ENCODE measurements at places on chromosomes 6 and 20.

- no peak for DNase-seq
Measured at GRCh38 chr6:141513830-141514229, 618.9 kb upstream of the GJE1 start.

- no peak for DNase-seq
Measured at GRCh38 chr20:20658123-20658522, 54.3 kb downstream of the RALGAPA2 start.

DNA sequence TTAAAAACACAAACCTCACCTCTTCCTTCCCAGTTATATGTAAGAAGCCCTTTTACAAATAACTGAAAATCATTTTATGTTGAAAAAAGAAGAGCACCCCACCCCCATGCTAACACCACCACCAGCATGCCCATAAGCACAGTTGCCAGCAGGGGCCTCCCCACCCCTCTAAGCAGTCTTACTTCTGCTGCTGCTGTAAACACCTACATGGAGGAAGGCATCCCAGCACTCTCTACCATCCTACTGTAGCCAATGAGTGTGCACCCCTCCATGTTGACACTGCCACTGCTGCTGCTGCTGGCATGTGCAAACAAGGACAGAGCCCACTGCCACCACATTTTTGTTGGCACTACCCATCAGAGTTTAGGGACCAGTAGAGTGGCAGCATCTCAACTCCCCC, 49.6 kb upstream of the PHIP start:
- DNase-seq = no peak

DNA sequence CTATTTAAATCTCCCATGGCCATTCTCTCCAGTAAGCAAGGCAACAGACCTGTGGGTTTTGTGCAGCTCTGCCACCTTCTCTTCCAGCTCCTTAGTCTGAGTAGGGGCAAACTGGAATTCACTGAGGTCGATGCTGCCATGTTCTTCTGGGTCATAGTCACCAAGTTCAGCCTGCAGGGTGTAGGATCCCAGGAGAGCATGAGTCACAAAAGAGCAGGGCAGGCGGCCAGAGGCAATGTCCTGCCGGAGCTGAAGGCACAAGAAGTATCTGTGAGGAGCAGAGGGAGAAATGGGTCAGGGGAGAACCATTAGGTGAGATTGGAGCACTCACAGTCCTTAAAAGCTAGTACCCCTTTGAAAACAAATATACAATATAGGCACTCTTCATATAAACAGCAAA, 73.7 kb downstream of the SMLR1 start:
- no peak for DNase-seq

DNA sequence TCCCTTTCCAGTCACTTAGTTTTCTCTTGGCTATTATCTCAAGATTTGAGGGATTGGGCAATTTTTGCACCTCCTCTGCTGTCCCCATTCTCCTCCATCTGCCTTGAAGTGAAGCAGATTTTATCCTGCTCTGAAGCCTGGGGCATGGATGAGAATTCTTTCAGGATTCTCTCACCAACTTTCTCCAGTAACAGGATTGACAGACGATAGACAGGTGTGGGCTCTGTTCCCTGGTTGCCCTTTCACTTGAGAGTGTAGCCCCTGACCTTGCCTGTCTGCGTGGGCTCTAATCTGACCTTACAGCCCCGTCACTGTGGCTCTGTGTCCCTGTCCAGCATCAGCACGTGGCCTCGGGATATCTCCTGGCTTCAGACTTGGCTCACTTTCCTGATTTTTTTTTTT, 27.1 kb downstream of the CDYL start:
- no peak for DNase-seq

- no peak for DNase-seq
Measured at GRCh38 chr6:108610270-108610839, 49.6 kb downstream of the FOXO3 start.

DNA sequence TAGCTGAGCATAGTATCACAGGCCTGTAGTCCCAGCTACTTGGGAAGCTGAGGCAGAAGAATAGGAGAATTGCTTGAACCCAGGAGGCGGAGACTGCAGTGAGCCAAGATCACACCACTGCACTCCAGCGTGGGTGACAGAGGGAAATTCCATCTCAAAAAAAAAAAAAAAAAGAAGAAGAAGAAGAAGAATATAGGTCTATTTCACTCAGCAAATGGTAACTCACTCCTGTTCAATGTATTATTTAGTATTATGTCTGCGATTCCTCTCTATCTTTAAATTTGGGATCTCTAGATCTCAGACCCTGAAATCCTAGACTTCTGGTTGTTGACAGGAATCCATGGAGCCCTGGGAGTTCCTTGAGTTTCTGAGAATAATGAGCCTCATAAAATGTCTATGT, 98.6 kb downstream of the HFE start:
- no peak for DNase-seq

- DNase-seq = no peak
Measured at GRCh38 chr20:47201074-47201730, 155.3 kb downstream of the ZMYND8 start.

DNA sequence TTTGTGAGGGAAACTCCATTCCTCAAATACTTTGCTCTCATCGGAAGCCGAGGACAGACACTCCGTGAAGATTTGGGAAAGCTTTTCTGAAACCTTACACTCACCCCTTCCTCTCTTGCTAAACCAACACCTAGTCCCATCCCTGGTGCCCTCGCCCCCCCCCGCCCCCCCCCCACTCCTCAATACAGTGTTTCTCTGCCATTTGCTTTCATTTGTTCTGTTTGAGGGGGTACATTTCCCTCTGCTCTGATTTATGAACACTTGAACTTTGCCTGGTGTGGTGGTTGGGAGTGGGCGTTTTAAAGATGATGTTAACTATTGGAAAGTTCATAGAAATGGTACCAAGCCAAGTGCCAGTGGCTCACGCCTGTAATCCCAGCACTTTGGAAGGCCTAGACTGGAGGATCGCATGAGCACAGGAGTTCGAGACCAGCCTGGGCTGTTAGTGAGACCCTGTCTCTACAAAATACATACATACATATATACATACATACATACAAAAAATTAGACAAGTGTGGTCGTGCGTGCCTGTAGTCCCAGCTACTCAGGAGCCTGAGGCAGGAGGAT, 1.1 kb downstream of the RAB32 start:
- no peak for DNase-seq

DNA sequence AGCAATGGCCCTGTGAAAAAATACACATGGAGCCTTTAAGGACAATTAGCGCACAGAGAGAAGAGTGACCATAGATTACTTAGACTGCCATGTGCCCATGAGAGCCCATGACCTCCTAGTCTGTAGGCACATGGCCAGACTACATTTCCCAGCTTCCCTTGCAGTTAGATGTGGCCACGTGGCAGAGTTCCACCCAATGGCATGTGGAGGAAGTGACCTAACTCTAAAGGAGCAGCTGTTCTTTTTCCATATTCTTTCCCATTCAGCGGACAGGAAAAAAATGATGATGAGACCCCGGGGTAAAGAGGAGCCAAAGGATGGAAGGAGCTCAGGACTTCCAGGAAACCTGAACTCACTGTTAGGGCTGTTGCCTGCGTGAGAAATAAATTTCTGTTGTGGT, 116.6 kb downstream of the CBLN4 start:
- DNase-seq = no peak

DNA sequence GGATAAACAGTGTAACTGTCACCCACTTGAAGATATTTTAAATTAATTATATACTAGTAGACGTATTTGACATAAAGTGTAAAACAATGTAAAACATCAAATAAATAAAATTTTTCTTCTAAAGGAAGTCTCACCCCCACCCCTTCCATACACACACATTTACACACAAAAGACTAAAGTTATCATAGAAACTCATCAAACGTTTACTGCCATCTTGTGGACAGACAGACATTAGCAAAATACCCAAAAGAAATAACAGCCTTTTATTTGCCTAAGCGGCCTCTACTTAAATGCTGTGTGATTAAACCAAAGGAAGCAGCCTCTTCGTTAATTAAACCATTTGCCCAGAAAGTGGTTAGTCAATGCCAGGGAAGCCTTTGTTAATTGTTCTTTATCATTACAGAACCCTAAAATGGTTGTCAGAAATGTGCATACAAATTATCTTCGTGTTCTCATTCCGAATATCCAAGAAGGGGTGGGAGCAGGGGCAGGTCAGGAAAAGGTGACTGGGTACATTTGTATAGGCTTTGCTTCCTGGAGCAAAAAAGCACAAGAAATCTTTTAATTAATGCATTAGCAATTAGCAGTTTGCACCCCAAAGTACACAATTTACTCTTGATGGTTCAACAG, 176.2 kb upstream of the SASH1 start:
- no peak for DNase-seq

GRCh38 chr20:1330075-1330830, 1.3 kb upstream of the SDCBP2 start:
- peak; percentile 36 for DNase-seq

DNA sequence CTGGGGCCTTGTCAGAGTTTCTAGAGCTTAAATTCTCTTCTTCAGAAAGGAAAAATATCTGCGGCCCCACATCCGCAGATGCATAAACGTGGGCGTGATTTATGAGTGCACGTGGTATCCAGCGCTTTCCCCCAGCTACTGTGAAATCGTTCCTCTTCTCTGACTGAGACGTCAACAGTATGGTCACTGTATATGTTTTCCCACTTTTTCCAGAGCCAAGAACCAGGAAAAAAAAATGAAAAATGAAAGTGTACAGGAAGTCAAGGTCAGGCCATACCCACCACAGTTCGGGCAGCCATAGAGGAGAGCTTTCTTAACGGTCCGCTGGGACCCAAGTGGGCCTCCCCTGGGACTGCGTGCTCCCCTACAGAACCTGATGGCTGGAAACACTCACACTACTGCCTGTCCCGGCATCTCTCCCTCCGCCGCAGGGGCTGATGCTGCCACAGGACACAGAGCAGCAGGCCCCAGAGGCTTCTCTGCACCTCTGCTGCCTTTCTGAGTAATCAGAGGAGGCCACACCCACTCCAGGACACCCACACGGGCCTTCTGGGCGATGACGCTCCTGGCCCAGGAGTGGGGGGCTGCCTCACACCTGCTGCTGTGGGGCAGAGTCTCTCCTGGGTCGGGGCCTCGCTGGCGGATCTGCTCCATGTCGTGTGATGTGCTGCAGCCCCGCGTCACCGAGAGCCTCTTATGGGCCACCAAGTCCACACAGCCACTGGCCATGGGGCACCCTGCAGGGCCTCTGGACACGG, 16.4 kb upstream of the STX16 start:
- peak; percentile 71 for DNase-seq

DNA sequence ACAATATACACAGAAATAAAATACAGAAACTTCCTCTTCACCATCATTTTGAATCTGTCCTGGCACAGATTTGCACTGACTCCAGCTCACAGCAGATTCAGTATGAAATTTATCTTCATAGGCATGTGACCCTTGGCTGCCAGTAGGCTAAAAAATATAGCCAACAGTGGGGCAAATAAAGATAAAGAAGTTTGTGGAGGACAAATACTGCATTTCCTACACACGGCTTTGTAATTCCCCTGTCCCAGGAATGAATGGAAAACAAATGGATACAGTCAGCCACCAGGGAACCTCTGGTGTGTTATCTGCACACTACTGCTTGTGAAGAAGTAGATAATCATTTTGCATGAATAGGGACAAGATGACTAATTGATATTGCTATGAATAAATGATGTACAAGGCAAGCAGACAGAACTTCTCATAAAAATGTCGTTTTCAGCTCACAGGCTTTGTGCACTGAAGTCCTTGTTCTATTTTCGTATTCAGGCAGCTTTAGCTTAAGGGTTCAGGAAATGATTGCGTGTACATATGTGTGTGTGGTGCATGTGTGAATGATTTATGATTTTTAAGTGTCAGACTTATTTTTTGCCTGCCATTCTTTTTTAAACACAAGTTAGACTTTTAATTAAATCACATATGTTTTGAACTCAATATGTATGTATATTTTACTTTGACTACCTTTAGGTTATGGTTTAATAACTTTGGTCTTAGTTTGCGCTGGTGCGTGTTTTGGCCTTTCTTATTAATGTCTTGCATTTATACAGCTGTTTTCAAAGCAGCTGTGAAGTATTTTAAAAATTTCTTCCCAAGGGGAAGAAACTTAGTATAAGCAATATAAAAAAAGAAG, 543.8 kb upstream of the JAG1 start:
- DNase-seq = no peak

DNA sequence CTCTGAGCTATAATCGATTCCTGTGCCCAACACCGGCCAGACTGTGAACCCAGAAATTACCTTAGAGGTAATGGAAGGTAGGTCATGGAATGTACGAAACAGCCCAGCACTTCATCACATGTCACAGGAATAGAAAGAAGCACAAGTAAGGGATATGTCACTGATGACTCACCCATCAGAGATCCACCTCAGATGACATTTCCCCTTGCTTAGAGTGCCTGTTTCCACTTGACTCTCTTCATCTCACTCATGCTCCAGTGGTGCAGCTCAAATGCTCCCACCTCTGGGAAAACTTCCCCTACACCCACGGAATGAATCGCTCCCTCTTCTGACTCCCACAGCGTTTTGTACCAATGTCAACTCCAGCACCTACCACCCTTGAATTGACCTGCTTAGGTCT, 381.6 kb upstream of the CNR1 start:
- DNase-seq = no peak

DNA sequence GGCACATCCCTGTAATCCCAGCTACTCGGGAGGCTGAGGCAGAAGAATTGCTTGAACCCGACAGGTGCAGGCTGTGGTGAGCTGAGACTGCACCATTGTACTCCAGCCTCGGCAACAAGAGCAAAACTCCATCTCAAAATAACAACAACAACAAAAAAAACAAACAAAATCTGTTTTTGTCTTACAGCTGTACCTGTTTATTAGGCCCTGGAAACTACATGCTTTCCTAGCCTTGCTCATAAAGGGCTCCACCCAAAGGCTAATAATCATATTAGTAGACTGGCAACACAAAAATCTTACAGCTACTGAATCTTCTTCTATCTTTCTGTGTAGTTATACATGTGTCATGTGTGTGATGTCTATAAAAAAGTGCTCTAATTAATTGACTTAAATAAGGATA, 503.9 kb upstream of the EYS start:
- DNase-seq = no peak

DNA sequence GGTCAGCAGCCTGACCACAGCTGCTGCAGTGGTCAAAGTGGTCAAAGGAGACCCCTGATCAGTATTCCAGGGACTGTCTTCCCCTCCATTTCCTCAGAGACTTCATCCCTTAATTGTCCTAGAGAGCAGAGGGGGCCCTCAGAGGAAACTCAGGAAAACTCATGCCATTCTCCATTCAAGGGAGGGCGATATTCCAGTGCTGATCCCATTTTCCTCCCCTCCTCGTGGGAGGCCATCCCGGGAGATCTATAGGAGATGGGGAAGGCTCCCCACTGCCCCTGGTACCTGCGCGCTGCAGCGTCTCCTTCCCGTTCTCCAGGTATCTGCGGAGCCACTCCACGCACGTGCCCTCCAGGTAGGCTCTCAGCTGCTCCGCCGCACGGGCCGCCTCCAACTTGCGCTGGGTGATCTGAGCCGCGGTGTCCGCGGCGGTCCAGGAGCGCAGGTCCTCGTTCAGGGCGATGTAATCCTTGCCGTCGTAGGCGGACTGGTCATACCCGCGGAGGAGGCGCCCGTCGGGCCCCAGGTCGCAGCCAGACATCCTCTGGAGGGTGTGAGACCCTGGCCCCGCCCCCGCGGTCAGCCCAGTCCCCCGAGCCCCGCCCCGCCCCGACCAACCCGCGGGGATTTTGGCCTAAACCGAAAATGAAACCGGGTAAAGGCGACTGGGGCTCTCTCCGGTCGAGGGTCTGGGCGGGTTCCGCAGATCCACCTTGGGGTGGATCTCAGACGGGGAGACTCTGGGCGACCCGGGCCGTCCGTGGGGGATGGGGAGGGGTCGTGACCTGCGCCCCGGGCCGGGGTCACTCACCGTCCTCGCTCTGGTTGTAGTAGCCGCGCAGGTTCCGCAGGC, 878 bp downstream of the HLA-C start:
- peak; percentile 58 for DNase-seq

- DNase-seq = no peak
Measured at GRCh38 chr20:41080866-41081265, 52.2 kb downstream of the TOP1 start.

- no peak for DNase-seq
Measured at GRCh38 chr6:57116776-57117175, 26.8 kb downstream of the ZNF451 start.

All from activated T-cell treated with anti-CD3 and anti-CD28 coated beads, Interleukin-2, amount 50 U/mL, for 24 hours (primary cell).